H7 (cell line): ENCODE measurements at places on chromosomes 11 and 22.

- DNase-seq = no peak
These were observed 14.6 kb downstream of the POU2AF1 start for GRCh38 chr11:111364503-111364902.

- no peak for DNase-seq
These were observed at the start of gene UCP3 for GRCh38 chr11:74008373-74009229. UCP3 (minus strand) TSS chr11:74009085; CDS start chr11:74007042, 2,043 bp downstream.

DNA sequence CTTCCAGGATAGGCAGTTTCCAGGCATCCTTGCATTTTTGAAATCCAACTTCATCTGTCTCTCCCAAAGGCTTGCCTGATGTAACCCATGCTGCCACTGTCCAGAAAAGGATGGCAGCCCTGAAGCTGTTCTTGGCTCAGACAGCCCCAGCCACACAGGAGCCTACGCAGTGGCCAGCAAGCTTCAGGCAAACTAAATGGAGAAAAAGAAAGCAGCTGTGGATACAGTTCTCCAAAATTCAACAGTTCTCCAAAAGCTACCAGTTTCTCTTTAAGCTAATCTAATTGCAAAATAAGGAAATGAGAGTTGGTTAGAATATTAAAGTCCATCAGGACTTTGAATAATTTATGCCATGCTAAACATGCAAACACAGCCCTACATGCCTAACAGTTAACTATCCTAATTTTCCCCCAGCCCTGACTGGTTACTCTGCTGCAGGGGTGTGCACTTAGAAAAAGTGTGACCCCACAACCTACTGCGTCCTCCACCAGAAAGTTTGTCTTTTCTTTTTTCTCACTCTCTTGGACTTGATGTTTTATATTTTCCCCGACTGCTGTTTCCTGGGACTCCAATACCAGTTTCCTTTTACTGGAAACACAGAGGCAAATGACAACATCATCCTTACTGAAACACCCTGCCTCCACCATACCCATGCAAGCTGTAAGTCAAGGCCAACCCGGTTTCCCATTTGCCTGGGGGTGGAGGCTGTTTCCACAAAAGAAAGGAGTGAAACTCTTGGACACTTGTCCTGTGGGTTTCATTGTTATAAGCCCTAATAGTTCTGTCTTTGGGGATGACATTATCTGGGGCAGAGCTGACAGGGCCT lies 69.1 kb upstream of the OR5AN1 start:
- no peak for DNase-seq

- DNase-seq = no peak
These were observed 184.4 kb upstream of the C11orf87 start for GRCh38 chr11:109237636-109238035.
